ENCODE measurements at places on chromosomes 1 and 21.

GRCh38 chr1:42927920-42928505 is 30.7 kb downstream of the SLC2A1 start:
- no peak for DNase-seq

DNA sequence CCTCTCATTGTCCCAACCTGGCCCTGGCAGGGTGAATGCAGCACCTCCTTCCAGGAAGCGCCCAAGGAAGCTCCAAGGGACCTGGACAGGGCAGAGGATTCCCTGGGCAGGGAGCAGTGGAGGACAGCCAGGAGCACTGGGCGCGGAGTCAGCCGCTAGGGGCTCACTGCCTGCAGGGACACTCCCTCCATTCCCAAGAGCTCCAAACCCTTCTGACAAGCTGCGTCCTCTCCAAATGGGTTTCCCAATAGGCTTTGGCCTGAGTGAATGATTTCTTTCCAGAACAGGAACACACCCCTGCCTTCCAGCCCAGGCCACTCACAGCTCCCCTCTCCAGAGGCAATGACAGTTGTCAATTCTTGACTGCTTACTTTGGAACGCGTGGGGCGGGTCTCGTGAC is 128.5 kb upstream of the EDN2 start:
- no peak for DNase-seq

DNA sequence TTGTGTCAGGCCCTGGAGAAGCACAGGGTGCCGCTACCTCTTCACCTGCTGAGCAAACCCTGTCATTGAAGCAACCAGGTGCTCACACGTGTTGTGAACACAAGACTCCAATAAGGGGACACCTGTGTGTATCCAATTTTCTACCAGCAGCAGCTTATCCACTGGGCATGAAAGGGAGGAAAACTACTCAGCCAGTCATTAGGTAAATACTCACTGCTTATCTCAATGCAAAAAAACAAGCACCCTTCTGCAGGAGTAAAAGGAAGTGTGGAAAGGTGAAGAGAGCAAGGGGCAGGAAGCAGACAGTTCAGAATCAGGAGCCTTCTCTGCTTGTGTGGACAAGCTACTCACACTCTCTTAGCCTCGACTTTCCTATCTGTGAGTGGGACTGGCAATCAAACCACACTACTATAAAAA is 148.9 kb downstream of the ETS2 start:
- no peak for DNase-seq

DNA sequence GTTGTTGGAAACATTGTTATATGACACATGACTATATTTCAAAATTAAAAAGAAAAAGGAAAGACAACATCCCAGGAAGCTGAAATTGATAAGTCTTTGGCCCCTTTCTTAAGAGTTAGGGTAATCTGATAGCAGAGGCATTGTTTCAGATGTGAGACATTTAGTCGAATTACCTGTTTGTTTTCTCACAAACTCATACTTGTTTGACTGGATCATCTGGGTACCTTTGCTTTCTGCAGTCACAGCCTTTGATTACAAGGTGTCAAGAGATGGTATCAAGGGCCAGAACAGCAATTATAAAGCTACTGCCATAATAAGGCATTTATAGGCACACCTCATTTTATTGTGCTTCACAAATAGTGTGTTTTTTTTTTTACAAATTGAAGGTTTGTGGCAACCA is 136.3 kb downstream of the DUSP10 start:
- DNase-seq: no peak

DNA sequence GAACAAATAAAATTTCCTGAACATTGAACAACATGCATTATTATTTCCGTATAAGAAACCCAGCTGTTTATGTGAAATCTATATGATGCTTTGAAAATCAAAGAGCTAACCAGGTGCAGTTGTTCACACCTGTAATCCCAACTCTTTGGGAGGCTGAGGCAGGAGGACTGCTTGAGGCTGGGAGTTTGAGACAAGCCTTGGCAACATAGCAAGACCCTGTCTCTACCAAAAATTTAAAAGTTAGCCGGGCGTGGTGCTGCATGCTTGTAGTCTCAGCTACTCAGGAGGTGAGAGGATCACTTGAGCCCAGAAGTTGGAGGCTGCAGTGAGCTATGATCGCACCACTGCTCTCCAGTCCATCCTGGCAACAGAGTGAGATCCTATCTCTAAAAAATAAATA is 4.8 kb upstream of the ZNF281 start:
- DNase-seq: no peak

DNA sequence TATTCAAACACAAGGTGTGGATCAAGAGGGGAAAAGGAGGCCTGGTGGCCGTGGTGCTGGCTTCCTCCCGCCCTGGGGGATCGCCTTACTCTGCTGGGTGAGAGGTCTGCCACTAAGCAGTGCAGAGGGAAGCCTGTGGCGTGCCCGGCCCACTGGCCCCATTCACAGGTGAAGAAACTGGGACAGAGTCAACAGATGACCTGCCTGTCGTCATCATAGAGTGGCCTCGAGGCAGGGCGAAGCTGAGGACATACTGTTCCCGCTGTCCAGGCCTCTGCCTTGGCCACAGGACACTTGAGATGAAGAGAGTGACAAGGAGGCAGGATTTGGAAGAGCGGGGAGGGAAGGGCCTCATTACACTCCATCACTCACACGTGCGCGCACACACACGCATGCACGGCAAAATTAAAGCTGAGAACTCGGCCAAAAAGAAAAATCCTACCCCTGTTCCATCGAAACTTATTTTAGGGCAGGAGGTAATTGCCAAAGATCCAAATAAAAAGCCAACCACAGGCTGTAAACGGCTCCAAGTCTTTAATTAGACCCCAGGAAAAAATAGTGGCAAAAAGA is 50.5 kb downstream of the CASZ1 start:
- no peak for DNase-seq

GRCh38 chr1:186849271-186849671 is 20.5 kb downstream of the PLA2G4A start:
- DNase-seq: no peak

Data from fibroblast of upper back skin (primary cell).